NCI-H774 (cell line): ENCODE measurements at places on chromosomes 7 and 10.

DNA sequence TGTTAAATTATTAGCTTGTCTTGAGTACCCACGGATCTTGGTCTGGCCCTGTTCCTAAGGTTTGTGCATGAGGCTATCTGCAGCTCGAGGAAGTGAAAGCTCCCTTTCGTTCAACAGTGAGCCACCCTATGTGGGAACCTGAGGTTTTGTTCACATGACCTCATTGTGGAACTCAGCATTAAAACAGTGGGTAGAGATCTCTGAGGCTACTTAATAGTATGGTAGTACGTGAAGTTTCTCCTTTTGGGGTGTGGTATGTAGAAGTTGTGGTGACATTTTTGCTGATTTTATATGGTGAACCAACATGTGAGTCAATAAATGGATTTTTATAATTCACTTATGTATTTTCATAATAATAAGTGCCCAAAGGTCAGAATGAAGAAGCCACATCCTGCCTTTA, 252.7 kb upstream of the FERD3L start:
- no peak for DNase-seq

DNA sequence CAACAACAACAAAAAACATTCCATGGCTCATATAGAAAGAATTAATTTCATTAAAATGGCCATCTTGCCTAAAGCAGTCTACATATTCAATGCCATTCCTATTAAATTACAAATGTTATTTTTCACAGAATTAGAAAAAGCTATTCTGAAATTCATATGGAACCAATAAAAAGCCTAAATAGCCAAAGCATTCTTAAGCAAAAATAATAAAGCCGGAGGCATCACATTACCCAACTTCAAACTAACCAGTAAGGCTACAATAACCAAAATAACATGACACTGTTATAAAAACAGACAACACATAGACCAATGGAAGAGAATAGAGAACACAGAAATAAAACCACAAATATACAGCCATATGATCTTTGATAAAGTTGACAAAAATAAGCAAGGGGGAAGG, 330.4 kb downstream of the KIF20B start:
- DNase-seq: no peak

- no peak for DNase-seq
These were observed 74.4 kb downstream of the C10orf105 start for GRCh38 chr10:71645185-71645584.

GRCh38 chr7:158267742-158268435, 319.7 kb downstream of the PTPRN2 start:
- no peak for DNase-seq

GRCh38 chr7:113404245-113404644, 285.9 kb upstream of the SMIM30 start:
- no peak for DNase-seq

DNA sequence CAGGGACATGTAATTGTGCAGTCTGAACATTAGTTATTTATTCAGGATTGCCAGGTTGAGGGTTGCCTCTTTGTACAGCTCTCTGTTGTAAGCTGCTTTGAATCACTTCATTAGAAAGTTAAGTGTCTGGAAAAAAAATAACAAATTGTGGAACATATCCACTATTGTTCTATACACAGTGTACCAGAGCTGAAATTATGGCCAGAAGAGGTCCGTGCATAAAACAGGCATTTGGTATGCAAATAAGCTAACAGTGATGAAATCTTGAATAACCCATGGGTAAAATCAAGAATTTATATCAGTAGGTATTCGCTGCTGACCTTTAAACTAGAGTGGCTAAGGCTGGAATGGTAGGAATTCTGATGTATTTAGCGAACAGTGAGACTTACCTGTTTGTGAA, 152.1 kb downstream of the LHFPL3 start:
- no peak for DNase-seq

- DNase-seq: no peak
These were observed 46.8 kb upstream of the NFE2L3 start for GRCh38 chr7:26105236-26105635.

DNA sequence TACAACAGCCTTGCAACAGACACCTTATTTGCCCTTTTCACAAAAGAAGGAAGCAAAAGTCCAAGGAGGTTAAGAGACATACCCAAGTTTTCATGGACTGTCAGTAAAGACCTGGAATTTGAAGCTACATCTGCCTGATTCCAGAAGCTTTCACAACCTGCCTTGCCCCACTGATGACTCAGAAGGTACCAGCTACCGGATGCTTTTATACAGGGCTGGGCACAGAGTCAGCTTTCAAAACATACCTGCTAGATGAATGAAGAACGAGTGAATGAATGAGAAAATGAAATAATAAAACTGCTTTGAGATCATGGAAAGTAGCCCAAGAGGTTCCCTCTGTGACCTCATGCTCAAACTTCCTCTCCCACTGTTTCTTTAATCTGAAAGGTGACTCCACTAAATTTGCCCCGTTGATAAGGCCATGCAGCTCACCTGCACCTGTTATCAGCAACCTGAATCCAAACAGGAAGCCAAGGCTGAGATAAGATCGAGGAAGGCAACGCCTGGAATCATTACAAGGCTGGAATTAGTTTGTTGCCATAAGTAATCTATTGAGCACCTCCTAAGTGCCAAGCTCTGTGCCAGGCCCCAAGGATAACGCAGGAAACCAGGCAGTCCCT, 151.5 kb downstream of the WDR11 start:
- DNase-seq: no peak

DNA sequence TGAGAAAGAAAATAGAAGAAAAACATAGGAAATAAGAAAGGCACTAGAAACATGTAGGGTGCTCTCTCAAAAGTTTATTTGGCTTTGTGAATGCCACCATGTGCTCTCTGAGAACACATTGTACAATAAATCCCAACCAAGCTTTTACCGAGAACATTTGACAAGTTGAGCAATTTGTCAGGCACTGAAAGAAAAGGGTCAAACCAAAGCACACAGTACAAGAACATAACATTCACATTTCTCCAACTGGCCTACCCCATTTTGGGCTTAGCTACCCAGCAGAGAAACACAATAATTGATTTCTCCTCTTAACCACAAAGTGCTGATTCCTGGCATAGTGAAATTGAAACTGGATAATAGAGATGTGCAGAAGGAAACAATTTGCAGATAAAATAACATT, 69.2 kb upstream of the SLC39A12 start:
- DNase-seq: no peak

GRCh38 chr10:71078454-71079145, 133.8 kb upstream of the UNC5B start:
- DNase-seq: no peak

DNA sequence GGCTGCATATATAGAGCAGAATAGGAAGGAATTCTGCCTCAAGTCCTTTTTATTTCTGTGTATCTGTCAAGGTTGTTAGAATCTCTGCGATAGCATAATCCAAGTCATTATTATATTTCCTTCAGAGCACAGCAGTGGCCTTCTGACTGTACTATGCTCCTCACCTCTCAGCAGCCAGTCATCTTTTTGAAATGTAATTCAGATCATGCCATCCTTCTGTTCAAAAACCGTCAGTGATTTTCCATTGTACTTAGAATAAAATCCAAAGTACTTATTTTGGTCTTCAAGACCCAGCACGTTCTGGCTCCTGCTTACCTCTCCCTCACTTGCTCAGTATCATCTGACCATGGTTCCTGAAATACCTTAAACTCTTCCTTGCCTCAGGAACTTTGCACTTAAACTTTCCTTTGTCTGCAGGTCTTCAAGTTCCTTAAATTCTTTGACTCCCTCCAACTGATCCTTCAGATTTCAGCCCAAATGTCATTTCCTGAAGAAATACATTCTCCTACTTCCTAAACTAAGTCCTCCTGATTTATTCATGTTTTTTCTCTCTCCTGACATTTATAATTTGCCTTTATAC, 112.4 kb downstream of the ST7 start:
- no peak for DNase-seq

GRCh38 chr7:107041097-107041496, 3.4 kb upstream of the PRKAR2B start:
- DNase-seq: no peak

DNA sequence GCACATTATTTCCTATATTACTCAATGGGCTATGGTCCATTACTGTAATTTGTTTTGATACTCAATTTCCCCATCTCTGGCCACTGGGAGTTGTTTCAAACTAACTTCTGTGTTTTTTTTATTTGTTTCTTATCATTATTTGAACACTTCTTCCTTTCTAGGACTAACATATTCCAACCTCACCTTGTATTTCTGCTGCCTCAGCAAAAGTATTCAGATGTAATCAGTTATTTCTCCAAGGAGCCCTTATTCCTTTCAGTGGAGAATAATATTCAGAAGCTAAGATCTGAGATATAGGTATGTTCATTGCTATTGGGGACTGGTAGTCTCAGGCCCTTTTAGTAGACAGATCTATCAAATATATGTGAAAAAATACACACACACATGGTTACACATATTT, 36.9 kb downstream of the TMEM168 start:
- DNase-seq: no peak

GRCh38 chr7:75813781-75814236, at the start of gene CCL24:
TSS of gene CCL24 (minus strand) at chr7:75813806. CDS start at chr7:75813715, 91 bp downstream.
- no peak for DNase-seq

- no peak for DNase-seq
These were observed 178.8 kb downstream of the TPK1 start for GRCh38 chr7:144656965-144657517.

DNA sequence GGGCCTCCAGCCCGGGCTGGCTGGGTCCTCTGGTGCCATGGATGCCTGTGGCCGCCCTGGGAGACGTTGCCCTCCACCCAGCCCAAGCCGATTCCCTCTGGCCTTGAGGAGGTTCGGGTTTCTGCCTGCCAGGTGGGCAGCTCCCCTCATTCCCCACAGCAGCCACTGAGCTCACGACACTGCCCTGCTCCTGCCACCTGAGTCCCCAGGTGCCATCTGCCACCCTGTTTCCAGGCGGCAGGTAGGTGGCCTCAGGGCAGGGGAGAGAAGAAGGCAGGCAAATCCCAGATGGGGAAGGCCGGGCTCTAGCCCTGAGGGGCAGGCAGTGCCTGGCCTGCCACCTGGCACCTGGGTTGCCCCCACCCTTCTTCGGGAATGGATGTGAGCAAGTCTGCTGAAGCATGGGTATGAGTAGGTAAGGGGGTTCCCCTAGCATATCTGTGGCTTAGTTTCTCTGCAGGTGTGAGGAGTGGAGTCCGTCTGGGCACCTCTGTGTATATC, 92.2 kb upstream of the PPIF start:
- no peak for DNase-seq

DNA sequence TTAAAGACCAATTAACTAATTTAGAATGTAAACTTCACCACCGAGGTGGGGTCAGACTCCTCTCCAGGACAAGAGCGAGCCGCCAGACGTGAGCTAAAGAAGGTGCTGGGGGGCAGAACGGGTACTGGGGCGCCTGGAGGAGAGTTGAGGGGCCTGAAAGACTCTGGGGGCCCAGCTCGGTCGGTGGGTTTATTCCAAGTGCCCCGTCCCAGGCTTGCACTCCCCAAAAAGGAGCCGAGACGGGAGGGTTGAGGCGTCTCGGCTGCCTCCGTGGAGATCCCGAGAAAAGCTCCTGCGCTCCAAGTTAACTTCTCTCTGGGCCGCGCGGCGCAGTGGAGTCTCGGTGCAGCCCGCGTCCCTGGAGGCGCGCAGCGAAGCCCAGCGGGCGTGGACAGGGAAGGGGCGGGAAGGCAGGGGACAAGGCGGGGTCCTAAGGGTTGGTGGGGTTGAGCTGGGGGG, 553.3 kb downstream of the TFEC start:
- no peak for DNase-seq

DNA sequence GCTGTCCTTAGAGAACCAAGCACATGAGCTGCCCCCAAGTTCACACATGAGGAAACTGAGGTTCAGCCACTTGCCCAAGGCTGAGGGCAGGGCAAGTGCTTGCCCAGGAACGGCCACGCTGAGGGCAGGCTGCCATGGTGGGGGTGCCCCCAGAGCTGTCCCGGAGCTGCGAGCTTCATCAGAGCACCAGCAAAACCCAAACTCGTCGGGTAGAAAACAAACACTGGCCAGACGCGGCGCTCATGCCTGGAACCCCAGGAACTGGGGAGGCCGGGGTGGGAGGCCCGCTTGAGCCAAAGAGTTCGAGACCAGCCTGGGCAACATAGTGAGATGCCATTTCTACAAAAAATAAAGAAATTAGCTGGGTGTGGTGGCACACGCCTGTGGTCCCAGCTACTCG, 38.4 kb downstream of the UNCX start:
- DNase-seq: no peak

GRCh38 chr7:24328050-24328449, 44.1 kb downstream of the NPY start:
- no peak for DNase-seq

DNA sequence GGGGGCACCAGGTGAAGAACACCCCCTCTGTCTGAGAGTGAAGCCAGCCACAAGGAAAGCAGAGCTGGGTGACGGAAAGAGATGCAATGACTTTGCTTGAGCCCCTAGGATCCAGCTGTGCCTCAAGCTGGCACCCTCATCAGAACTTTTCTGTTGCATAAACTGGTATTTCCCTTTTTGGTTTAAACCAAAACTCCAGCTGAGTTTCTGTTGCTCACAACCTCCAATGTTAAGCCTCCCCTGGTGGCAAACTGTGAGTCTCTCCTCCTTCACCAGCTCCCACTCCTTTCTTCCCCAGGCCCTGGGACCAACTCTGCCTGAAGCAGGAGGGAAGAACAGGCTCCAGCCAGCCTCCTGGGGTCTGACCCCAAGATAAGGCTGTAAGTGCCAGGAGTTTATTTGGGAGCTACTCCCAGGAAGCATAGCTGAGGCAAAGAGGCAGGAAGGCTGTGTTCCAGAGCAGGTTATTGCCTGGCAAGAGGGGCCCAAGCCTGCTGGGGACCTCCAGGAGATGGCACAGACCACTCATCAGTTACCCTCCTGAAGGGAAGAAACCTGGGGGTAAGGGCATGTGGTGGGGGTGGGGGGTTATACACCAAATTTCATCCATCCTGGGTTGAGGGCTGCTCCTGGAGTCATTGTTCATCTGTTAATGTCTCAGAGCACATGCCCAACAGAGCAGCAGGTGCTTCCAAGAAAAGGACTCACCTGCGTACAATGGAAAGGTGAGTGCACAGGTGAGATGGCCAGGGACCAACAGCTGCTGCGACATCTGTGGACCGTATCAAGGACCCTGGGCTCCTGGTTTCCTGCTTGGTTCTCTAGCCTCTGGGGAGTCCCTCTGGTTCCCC, 73.3 kb upstream of the NANOS1 start:
- no peak for DNase-seq

DNA sequence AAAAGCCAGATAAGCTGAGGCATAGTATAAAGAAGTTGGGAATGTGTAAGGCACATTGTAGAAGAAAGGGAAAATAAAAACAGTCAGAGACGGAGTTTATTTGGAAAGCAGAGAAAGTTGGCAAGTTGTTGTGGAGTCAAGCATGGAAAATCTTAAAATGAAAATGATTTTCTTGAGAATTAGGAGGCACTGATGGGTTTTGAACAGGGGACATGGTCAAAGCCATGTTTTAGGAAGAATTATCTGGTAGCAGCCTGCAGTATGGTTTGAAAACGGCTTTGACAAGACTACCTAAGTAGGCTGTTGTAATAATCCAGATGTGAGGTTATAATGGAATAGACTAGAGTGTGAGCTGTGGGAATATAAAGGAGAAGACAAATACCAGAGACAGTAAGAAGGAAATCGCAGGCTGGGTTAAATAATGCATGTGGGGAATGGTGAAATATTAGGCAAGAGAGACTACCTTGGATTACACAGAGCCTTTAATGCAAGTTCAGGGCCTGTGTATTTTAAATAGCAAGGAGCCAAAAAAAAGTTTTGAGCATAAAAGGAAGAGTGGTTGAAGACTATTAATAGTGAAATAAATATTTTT, 130.4 kb upstream of the MEOX2 start:
- DNase-seq: no peak
